Stimulated activated CD4-positive, alpha-beta T cell treated with anti-CD3 and anti-CD28 coated beads, Interleukin-2, amount 100 ng/mL, for 4 hours (primary cell): ENCODE measurements at places on chromosomes 1 and 21.
A peak's percentile ranks its signal among the peaks of the same experiment; 100 is the strongest.

- no peak for DNase-seq
These were observed 193.7 kb downstream of the FOXD2 start for GRCh38 chr1:47631411-47631995.

GRCh38 chr1:60279798-60280197 is 206.2 kb upstream of the C1orf87 start:
- DNase-seq: no peak

- DNase-seq: no peak
These were observed 126.4 kb downstream of the ZZZ3 start for GRCh38 chr1:77556045-77556444.

- DNase-seq: no peak
These were observed 7.0 kb upstream of the GBP6 start for GRCh38 chr1:89356658-89357400.

GRCh38 chr1:196997423-196997822 is 20.1 kb downstream of the CFHR5 start:
- no peak for DNase-seq

- DNase-seq: no peak
These were observed 54.7 kb upstream of the DNAH14 start for GRCh38 chr1:224874775-224875174.

GRCh38 chr1:38076038-38076437 is 29.4 kb upstream of the POU3F1 start:
- no peak for DNase-seq

DNA sequence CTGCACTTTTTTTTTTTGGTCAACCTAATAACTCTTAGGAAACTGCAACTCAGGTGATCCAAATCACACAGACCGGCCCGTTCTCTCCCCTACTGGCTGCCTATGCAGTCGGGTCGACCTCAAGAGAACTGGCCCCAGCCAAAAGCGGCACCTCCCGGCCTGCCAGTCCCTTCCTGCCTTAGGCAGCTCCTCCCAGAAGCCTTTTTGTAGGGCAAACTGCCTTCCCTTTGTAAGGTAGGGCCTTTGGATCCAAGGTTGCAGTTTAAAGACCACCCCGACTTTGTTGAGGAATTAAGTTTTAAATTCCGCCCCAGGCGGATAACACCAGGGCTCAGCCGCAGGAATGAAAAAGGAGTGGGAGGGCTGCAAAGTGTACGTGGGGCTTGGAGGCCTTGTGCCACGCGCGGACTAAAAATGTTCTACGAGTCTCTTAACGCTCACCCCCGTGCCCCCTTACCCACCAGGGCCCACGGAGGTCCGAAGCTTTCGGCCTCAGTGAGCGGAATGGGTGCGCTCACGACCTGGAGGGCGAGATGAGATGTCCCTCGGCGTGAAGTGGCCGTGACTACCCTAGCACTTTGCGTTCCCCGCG is 642 bp upstream of the ST3GAL3 start:
- DNase-seq: no peak

- DNase-seq: no peak
These were observed 12.4 kb downstream of the EPHB2 start for GRCh38 chr1:22722901-22723550.

DNA sequence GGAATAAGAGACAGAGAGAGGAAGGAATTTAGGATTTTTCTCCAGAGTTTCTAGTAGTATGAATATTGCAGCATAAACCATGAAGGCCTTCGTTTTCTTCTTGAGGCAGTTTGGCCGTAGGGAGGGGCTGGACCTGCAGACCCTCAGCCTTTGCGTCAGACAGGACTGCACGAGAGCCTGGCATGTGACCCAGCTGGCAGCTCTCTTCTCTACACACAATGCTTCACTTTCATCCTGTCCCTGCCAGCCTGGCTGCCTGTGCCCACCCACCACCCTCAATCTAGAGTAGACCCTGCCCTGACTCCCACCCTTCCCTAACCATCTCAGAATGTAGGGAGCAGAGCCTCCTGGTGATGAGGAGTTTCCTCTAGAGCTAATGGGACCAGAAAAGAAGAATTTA is 1.6 kb downstream of the CA14 start:
- no peak for DNase-seq

DNA sequence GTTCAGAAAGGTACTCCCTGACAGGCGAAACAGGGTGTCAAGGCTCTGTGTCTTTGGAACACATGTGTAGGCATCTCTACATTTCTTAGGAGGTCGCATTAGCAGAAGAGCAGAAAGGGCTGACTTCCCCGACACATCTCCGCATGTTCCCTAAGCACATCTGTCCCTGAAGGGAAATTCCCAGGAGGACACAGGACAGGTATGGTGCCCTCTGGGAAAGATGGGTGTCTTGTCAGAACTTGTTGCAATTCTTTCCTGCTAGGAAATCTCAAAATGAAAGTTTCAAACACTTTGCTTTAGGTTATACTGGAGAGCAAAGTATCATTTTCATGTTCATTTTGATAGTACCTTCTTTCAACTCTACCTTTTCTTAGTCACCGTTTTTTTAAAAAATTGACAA is 2.0 kb downstream of the DSCAM start:
- DNase-seq: no peak

GRCh38 chr1:20507564-20508410 is at the start of gene MUL1:
Gene MUL1, minus strand, starts transcription at chr1:20508151. Its CDS starts 127 bp downstream, at chr1:20508024.
- peak; percentile 88 for DNase-seq

- no peak for DNase-seq
These were observed 33.5 kb downstream of the SUSD4 start for GRCh38 chr1:223330466-223330865.

GRCh38 chr1:87305762-87306161 is 22.9 kb upstream of the LMO4 start:
- no peak for DNase-seq

- no peak for DNase-seq
These were observed 22.3 kb upstream of the RGS16 start for GRCh38 chr1:182626527-182626926.

GRCh38 chr1:55898181-55898580 is 681.2 kb downstream of the PLPP3 start:
- no peak for DNase-seq

DNA sequence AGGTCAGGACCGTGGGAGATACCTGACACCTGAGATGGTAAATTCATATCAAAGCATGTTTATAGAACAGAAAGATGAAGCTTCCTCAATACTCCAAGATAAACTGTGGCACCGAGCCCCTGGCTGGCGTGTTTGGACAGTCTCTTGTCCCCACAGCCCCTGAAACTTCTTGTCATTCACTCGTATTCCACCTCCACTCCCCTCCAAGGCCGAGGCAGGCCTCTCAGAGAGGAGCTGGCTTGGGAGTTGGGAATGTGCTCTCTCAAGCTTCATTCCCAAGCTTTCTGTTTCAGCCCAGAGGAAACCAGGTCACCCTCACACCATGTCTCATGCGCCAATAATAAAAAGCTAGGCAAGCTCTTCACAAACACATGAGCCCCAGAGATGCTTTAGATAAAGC is 86.1 kb downstream of the NPHP4 start:
- DNase-seq: no peak

GRCh38 chr1:183512450-183512849 is 40.2 kb downstream of the SMG7 start:
- DNase-seq: no peak

DNA sequence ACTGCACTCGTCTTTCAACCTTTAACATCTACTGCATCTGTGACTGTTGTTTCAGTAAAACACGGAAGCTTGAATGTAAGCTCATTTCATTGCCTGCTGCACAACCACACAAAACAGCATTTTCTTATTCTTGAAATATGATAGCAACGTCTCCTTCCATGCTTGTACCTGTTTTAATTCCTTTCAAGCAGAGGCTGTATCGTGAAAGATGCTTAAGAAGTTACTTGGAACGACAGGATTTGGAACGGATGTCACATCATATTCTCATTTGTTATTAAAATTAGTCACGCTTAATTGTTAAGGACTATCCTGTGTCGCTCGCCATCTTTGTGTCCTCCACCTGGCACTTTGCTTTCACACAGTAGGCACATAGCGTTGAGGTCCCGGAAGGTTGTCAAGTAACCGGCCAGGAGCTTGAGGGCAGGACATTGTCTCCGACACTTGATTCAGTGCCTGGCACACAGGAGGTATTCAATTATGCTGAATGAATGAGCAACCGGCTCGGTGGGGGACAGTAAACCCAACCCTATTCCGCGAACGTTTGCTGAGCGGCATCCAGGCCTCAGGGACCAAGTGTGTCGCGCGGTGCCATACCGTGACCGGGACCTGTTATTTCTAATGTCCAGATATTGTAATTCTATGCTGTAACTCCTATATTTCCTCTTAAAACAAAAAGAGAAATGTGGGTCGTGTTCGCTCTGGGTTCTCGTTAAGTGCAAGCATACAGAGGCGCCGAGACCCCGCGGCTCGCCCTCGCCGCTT is 499 bp upstream of the SH3GLB1 start:
- DNase-seq: peak; percentile 18

DNA sequence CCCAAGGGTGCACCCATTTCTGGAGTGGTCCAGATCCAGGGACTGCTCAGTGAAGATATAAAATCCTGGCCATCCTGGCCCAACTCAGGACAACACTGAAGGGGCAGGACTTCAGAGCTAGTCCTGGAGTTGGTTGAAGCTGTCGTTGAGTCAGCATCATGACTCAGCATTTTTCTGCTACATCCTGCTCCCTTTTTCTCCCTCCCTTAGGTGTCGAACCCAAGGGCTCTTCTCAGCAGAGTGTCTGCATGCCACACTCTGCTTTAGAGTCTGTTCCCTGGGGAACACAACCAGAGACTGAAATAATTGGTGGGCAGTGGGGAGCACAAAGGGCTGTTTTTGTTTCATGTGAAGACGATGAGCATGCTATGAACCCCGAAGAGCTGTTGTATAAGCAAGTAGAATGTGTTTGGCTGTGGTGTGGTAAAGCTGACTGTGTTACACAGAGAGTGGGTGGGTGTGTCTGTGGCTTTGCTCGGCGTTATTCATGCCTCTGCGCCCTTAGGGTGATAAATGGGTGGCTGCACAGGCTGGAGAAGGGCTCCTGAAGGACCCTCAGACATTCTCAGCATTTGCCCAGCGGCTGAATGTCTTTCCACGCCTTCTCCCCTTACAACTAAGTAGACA is 167.2 kb downstream of the CYYR1 start:
- DNase-seq: no peak

DNA sequence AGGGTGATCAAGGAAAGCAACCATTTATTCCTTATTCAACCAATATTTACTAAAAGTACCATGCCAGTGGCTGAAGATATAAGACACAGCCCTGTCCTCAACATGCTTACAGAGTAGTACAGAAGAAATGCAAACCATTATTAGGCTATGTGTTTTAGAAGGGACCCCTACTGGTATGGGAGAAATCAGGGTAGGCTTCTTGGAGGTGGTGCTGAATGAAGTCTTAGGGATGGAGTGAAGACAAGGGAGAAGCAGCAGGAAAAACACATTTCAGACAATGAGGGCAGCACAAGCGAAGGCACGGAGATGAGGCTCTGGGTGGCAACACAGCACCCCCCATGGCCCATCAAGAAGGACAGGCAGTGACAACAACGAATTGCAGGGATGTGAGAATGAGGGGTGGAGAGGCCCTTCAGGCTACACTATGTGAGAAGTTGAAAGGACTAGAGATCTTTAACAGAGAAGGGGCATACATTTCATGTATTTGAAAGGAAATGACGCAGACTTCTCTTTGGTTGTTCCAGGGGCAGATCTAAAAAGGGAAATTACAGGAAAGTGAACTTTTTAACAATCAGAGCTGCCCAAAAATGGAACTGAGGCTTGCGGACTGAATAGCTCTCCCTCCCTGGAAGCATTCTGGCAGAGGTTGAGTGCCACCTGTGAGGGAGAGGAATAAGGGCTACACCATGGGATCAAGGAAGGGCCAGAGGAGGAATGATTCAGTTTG is 16.8 kb upstream of the CD58 start:
- DNase-seq: no peak

DNA sequence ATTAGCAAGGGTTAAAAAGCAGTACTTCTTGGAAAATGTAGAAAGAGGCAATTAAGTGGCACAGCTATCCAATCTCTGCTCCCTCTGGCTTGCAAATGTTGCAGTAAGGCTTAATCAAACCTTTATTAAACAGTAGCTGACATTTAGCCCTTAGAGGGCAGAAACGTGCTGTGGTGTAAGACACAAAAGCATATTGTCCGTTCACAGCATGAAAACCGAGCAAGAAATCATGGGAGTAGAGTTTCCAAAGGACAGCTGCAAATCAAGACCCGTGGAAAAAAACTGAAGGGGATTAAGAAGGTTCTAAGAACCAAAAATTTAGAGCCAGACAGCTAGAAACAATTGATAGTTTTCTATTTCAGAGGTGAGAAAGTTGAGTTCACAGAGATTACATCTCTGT is 13.1 kb downstream of the ZP4 start:
- no peak for DNase-seq

DNA sequence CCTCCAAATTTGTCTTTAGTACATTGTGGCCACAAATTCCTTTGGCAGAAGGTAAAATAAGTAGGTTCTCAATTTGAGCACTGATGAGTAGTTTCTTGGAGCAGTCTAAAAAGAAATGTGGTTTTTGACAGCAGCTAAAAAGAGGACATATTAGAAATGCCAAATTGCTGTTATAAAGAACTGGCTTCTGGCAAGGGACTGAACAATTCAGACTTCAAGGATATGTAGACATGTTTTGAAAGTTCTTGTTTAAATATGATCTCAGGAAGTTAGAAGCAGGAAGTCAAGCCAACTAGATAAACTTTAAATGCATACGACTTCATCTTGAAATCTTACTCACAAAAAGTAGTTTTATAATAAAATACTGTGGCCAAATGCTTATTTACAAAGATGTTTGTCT is 18.8 kb downstream of the C1orf52 start:
- DNase-seq: no peak

DNA sequence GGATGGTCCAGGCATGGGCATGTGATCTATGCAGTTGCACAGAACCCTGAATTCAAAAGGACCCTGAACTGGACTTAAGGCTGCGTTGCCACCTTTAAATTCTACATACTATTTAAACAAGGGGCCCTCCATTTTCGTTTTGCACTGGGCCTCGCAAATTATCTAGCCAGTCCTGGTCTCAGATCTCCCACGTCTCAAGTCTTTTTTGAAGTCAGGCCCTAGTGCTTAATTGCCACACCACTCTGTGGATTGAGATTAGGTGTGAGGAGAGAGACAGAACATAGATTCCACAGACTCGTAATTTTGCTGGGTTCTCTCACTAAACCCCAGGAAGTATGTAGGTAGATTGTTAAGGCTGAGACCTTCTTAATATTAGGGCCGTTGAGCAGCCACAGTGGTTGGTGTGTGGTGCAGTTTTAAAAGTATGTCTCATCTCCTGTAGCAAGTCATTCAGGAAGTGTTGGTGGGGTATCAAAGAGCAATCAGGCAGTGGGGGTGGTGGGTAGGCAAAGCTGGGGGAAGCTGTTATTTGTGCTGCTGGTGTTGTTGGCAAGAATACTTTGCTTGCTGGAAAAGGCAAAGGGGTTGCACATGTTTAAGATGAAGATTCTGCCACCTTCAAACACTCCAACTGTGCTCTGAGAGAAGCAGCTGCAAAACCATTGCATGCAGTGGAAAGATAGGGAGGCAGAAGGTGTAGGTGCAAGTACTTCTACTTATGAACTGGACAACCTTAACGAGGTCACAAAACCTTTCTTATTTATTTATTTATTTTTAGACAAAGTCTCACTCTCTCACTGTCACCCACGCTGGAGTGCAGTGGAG is 11.2 kb downstream of the CD84 start:
- DNase-seq: peak; percentile 74

- no peak for DNase-seq
These were observed 78.2 kb downstream of the SNX7 start for GRCh38 chr1:98739762-98740161.

GRCh38 chr1:112929979-112930378 is 26.0 kb downstream of the SLC16A1 start:
- DNase-seq: no peak
